ENCODE measurements at places on chromosomes 2 and 18. TPM values are rescaled to one million over a fixed set of nuclear protein-coding genes. Genes with fewer than 3 reads are reported as not detected.

TUBA3E gene
- total RNA-seq = not detected

GRCh38 chr2:55556809-55557208, 37.3 kb downstream of the CFAP36 start:
- no peaks in the 10 kb centered on the region for H3K4me1 ChIP-seq
- peaks cover 77% of the 10 kb centered on the region for H3K36me3 ChIP-seq
- H3K27ac ChIP-seq = no peak overlapping the region
- peak; percentile 46 for DNase-seq
- no peaks in the 10 kb centered on the region for H3K27me3 ChIP-seq

GRCh38 chr2:188349019-188349418, 57.3 kb downstream of the GULP1 start:
- no peak overlapping the region for H3K4me3 ChIP-seq
- H3K36me3 ChIP-seq = no peaks in the 10 kb centered on the region
- H3K27me3 ChIP-seq = no peaks in the 10 kb centered on the region
- no peak overlapping the region for H3K27ac ChIP-seq

- H3K27ac ChIP-seq = no peak overlapping the region
- no peaks in the 10 kb centered on the region for H3K27me3 ChIP-seq
- H3K4me1 ChIP-seq = no peaks in the 10 kb centered on the region
- H3K36me3 ChIP-seq = no peaks in the 10 kb centered on the region
- no peak for DNase-seq
Measured at GRCh38 chr18:63449426-63449825, 27.1 kb upstream of the VPS4B start.

DNA sequence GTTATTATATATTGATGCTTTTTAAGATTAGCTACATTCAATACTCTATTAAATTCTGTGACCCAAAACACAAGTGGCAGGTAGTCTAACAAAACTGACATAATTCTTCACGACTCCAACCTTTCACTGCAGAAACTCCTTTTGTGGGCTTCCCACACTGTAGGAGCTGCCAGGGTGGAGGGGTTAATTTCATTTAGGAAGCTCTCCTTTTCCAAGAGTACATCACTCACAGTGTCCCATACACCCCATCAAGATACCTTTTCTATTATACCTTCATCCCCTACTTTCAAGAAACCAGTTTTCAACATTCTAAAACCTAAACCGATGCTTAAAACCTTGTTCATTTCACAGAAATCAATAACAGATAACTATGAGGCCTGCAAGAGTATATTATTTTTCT, 825 bp downstream of the THUMPD2 start:
- no peaks in the 10 kb centered on the region for H3K27me3 ChIP-seq
- no peak overlapping the region for H3K27ac ChIP-seq
- H3K4me3 ChIP-seq = peak overlapping the region; percentile 99
- H3K36me3 ChIP-seq = peaks cover 8% of the 10 kb centered on the region

DNA sequence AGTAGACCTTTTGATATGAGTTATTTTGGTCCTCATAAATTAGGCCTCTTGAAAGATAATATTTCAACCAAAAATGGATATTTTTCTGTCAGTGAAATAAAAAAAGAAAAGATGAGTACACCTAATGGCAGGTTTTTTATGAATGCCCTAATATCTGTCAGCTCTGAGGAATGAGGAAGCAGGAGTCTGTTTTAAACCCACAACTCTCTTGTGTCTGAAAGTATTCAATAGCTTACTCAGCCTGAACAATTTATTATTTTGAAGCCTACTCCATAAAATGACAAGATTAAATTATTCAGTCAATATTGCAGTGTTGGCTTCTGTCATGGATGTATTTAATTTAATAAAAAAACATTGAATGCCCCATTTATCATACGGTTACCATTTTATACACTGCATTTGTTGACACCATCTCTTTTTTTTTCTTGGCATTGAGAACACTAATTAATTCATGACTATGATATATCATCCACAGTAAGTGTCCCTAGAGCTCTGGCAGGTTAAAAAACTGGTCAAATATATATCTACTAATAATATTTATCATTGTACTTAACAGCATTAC, 548.2 kb downstream of the CBLN2 start:
- H3K4me3 ChIP-seq = no peak overlapping the region
- no peak for DNase-seq
- no peaks in the 10 kb centered on the region for H3K36me3 ChIP-seq
- no peak overlapping the region for H3K27ac ChIP-seq

DNA sequence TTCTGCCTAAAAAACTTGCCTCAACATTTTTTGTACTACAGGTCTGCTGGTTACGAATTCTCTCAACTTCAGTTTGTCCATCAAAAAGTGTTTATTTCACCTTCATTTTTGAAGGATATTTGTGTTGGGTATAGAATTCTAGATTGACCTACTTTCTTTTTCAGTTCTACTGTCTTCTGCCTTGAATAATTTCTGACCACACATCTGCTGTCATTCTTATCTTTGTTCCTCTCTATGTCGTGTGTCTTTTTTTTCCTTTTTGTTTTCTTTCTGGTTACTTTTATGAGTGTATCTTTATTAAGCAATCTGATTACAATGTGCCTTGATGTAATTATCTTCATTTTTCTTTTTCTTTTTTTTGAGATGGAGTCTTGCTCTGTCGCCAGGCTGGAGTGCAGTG, 25.3 kb downstream of the ADCY3 start:
- no peaks in the 10 kb centered on the region for H3K27me3 ChIP-seq
- H3K27ac ChIP-seq = no peak overlapping the region
- no peak overlapping the region for H3K4me3 ChIP-seq

DNA sequence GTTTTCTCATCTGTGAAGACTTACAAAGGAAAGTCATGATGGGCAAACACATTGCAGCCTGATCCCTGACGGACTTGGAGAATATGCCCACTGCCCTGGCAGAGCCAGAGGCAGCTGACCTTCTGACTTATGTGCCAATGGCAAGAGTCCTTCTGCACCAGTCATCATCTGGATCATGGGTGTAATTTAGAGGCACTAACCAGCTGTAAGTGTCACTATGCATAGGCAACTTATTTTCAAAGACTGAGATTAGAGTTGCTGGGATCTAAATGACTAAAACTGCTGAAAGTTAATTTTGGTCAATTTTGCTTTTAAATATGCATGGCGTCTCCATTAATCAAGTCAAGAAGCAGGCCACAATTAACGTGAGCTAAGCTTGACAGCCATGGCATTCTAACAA, 261.2 kb downstream of the BCL11A start:
- no peak overlapping the region for H3K27ac ChIP-seq
- H3K4me3 ChIP-seq = no peak overlapping the region
- no peak for DNase-seq
- H3K36me3 ChIP-seq = no peaks in the 10 kb centered on the region

CPS1 gene
- 31.2 TPM for total RNA-seq

- no peak overlapping the region for H3K4me3 ChIP-seq
- no peak overlapping the region for H3K27ac ChIP-seq
- no peaks in the 10 kb centered on the region for H3K4me1 ChIP-seq
- H3K36me3 ChIP-seq = peaks cover 45% of the 10 kb centered on the region
- DNase-seq = no peak
Measured at GRCh38 chr2:178892751-178893625, 85.8 kb upstream of the TTN start.

DNA sequence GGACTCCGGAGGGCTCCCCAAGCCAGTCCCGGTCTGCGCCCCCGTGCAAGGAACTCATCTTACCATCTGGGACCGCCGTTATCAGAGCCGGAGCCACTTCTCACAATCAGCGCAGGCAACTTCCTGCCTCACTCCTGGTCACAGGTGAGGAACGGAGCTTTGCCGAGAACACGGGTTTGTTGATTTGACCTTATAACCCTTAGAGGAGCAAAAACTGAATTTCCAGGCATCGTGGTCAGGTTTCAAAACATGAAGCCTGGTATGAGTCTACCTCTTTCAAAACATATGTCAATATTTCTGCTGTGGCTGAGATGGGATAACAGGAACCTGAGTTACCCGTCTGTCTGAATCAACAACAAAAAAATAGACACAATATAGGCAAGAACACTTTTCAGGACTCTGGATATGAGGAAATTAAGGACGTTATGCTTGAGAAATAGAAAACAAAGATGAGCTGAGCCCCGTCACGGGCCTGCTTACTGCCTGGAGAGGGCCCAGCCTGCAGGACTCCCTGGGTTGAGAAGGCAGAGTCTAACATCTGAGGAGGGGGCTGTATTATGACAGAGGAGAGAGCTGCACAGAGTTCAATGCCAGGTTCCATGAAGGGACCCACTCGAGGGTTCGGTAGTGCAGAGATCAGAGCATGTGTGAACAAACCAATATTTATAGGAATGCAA, 148.7 kb downstream of the NDUFA10 start:
- no peak overlapping the region for H3K27ac ChIP-seq
- peak; percentile 28 for DNase-seq
- peaks cover 4% of the 10 kb centered on the region for H3K4me1 ChIP-seq
- no peaks in the 10 kb centered on the region for H3K27me3 ChIP-seq

GRCh38 chr2:165720511-165720910, 73.5 kb downstream of the GALNT3 start:
- H3K27ac ChIP-seq = no peak overlapping the region
- no peaks in the 10 kb centered on the region for H3K27me3 ChIP-seq
- DNase-seq = no peak

DNA sequence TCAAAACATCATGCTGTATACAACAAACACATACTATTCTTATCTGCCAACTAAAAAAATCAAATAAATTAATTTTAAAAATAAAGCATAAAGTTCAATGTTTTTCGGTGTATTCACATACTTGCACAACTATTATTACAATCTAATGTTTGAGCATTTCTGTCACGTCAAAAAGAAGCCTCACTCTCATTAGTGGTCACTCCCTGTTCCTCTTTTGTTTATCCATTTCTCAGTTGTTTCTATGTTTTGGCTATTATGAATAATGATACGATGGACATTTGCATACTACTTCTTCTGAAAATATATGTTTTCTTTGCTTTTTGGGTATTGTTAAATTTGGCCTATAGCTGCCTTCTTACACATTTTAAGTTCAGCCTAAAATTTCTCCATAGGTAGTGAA, 773.0 kb upstream of the HS6ST1 start:
- DNase-seq = no peak
- no peak overlapping the region for H3K27ac ChIP-seq
- H3K27me3 ChIP-seq = no peaks in the 10 kb centered on the region
- H3K36me3 ChIP-seq = no peaks in the 10 kb centered on the region
- no peak overlapping the region for H3K4me3 ChIP-seq

CPO gene
- total RNA-seq = 0.95 TPM

GRCh38 chr2:36819095-36819711, 122.7 kb downstream of the VIT start:
- no peaks in the 10 kb centered on the region for H3K36me3 ChIP-seq
- H3K27me3 ChIP-seq = no peaks in the 10 kb centered on the region
- no peaks in the 10 kb centered on the region for H3K4me1 ChIP-seq

DNA sequence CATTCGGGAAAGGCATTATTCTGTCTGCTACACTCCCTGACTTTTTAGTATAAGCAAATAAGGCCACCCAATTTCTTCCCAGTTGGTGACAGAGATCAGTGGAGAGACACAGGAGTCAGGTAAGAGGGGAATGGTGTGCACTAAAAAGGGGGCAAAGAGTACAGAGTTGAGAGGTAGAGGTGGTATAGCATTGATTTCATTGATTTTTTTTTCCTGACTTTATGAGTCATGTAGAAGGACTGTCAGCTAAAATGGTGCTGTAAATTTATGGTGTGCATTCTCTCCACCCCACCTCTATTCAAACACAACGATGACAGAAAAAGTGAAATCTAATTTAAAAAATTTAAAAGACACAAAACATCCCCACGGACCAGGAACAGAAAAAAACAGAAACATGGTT, 23.7 kb upstream of the ST8SIA3 start:
- DNase-seq = no peak
- H3K4me3 ChIP-seq = no peak overlapping the region
- H3K27me3 ChIP-seq = no peaks in the 10 kb centered on the region
- H3K27ac ChIP-seq = no peak overlapping the region

SERPINB12 gene
- total RNA-seq = not detected

BCL11A gene
- total RNA-seq = 17.6 TPM

DNA sequence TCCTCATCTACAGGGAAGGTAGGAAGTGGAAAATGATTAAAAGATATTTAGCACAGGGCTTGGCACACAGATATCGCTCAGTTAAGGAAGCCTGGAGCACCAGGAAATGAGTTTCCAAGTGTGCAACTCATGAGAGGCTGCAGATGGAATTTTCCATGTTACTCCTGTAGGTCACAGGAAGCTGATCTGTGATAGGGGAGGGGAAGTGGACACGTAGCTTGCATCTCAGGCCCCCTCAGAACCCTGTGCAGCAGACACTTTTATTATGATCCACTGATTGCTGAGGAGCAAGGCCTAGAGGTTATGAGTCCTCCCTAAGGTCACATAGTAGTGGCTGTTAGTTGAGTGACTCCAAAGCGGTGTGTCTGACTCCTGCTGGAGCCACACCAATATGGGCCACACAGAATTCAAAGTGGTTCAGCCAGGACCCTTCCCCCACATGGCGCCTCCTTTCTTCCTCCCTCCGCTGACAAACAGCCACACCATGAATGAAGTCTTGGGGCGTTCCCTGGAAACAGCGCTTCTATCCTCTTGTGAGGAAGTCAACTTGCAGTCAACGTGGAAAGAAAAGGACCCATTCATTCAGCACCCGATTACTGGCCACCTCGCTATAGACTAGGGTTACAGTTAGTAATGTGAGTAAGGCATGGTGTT, 21.5 kb downstream of the DYSF start:
- H3K36me3 ChIP-seq = no peaks in the 10 kb centered on the region
- H3K27ac ChIP-seq = no peak overlapping the region
- peaks cover 2% of the 10 kb centered on the region for H3K27me3 ChIP-seq
- H3K4me1 ChIP-seq = no peaks in the 10 kb centered on the region
- DNase-seq = no peak
- no peak overlapping the region for H3K4me3 ChIP-seq

DNA sequence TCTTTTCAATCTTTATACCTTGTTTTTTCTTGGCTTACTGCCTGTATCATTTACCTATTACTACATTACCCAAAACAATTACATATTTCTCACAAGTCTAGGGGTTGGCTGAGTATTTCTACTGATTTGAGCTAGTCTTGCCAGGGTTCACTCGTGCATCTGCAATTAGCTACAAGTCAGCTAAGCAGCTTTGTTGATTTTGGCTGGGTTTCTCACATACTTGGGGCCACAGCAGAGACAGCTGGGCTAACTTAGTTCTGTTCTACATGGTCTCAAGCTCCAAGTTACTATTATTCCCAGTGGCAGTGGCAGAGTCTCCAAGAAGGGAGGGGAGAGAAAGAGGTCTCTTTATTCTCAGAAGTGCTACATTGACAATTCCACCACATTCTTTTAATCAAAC, 54.7 kb upstream of the SP5 start:
- no peaks in the 10 kb centered on the region for H3K27me3 ChIP-seq
- no peak overlapping the region for H3K27ac ChIP-seq
- no peak for DNase-seq
- no peaks in the 10 kb centered on the region for H3K36me3 ChIP-seq
- H3K4me3 ChIP-seq = no peak overlapping the region

- H3K4me3 ChIP-seq = no peak overlapping the region
- no peak overlapping the region for H3K27ac ChIP-seq
- no peaks in the 10 kb centered on the region for H3K27me3 ChIP-seq
- no peak for DNase-seq
- no peaks in the 10 kb centered on the region for H3K36me3 ChIP-seq
Measured at GRCh38 chr2:132368191-132368590, 48.4 kb upstream of the GPR39 start.

HOXD10 gene
- total RNA-seq = not detected

C2orf92 gene
- total RNA-seq = 14.9 TPM

DSG2 gene
- 144 TPM for total RNA-seq
